ENCODE measurements at places on chromosomes 6 and 20.

DNA sequence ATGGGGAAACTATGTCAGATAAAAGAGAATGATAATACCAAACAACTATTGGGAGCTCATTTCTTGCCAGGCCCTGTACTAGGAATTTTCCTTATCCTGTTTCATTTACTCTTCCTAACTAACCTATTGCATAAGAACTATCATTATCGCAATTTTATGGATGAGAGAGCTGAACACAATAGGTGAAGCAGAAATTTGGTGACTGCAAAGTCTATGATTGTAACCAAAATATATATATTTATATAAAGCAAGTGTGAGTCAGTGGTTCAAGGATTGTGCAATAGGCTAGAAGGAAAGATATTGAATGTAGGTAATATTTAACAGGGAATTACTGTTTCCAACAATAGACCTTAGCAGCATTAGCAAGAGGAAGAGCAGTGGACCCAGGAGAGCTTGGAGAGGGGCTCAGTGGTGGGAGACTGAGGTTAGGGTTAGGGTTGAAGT lies 181.1 kb upstream of the TENT5A start:
- no peak for DNase-seq

DNA sequence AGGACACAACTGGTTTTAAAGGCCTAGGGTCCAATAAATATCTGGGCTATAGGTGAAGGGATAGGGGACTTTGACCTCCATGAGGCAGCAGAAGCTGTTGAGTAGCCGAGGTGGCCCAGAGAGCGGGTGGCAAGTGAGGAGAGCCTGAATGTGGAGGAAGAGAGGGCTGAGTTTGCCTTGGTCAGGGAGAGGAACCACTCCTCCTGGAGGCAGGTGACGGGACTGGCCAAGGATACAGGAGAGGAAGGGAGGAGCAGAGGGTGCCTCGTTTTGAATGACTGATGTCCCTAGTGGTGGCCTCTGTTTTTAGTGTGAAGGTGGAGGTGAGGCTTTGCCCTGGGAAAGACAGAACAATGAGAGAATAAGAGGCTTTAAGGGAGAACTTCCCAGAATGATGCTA lies 19.1 kb upstream of the AAR2 start:
- DNase-seq: no peak

DNA sequence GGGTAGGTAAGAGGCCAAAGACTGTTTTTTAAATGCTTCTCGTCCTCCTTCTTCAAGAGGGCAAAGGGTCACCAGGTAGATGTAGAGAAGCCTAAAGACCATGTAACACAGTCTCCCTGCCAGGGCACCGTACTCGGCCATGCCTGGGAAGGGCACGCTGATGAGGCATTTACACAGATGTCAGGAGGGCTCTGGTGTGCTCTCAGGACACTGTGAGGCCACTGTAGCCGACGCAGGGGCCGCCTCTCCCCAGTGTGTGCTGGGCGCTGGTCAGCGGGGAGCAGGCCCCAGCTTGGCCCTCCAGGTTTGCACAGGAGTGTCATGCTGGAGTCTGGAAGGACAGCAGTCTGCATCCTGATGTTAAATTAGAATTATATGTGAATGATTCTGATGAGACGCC lies 7.1 kb upstream of the MTG2 start:
- no peak for DNase-seq

DNA sequence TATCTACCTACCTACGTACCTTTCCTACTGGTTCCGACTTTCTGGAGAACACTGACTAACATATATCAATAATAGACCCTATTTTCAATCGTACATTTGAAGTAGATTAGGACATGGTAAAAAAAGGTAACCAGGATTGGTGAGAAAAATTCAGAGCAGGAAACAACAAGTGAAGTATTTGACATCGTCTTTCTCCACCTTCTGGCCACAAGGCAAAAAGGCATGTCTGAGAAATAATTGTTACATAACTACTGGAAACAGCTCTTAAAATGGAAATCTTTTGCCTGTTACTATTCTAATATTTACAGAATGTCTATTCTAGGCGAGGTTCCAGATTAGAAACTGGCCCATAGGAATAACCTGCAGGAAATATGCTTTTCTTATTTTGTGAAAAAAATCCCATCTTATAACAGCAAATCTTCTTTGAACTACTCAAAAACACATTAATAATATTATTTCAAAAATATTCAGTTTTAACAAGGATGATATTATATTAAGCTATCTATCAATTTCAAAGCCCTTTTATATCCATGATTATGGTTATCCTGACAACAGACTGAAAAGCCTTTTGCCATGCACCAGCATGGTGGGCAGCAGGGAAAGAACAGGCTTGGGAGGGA lies 80.8 kb downstream of the RCAN2 start:
- no peak for DNase-seq

DNA sequence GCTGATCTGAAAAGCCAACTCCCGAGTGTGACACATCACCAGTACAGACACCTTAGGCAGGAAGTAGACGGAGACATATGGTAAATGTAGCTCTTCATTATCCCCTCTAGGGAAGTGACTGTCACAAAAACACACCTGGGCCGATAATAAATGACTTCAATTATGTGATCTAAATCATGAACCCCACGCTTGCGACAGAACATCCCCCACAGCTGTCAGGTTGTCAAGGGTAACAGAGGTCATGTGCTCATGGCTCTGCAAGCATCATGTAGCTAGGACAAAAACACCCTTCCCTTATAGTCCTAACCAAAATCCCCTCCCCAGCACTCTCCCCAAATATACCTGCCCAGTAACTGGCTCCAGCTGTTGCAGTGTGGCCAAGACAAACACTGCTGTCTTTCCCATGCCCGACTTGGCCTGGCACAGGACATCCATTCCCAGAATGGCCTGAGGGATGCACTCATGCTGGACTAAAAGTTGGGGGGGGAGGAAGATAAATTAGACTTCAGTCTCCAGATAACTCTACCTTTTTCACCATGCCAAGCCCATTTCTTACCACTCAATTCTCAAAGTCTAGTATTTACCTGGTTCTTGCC lies 2.9 kb downstream of the DDX39B start:
- DNase-seq: no peak

GRCh38 chr6:131638013-131638412 lies 911 bp downstream of the ENPP3 start:
- DNase-seq: no peak

DNA sequence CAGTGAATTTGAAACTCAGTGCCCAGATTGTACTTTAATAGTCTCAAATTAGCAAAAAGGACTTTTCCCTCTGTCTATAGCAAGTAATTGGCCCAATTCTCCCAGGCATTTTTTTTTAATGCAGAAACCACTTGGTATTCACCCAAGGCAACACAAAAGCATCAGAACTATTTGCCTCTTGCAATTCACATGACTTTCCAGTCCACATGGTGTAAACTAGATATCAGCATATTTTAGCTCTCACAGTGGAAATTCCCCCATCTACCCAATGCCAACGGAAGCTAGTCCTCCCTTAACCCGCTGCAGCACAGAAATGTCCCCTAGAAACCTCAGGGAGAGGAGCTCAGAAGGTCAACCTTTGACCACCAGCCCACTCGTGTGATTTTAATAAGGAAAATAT lies 103.4 kb upstream of the CDYL start:
- DNase-seq: no peak

- no peak for DNase-seq
These were observed 30.5 kb downstream of the NFATC2 start for GRCh38 chr20:51511861-51512619.

DNA sequence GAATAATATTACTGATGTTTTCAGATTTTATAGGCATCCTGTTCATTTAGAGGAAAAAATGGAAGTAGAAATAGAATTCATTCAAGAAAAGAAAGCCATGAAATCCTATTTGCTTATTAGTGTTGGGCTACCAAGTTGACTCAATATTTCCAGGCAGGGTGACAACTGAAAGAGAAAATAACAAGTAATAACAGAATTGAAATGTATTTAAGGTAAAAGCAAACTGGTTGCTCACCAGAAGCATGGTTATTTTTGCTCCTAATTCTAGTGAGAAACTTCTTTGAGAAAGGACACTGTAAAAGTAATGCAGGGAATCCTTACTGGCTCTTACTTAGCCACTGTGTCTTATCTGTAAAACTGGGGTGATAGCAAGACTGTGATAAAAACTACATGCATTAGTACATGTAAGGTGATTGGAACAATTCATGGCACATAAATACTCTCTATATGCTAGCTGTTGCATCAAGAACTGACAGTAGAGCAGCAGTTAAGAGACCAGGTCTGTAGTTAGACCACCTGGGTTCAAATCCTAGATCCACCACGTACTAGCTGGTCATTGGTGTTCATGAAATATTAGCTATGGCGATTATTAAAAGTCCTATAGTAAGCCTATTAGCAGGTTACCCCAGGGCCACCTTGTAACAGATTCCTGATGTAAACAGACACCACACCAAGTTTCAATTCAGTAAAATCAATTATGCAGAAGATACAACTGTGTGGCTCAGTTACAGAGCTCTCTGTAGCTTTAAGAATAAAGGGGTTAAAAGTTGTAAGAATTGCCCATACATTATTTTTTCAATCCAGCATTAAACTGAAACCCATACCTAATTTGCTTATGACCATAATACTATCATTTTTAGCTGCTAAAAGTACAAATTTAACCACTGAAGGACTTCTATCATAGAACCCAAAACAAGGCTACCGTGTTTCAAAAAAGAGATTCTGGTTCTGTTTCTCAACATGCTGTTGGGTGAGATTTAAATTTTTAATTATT lies 159.2 kb upstream of the COL21A1 start:
- DNase-seq: no peak

DNA sequence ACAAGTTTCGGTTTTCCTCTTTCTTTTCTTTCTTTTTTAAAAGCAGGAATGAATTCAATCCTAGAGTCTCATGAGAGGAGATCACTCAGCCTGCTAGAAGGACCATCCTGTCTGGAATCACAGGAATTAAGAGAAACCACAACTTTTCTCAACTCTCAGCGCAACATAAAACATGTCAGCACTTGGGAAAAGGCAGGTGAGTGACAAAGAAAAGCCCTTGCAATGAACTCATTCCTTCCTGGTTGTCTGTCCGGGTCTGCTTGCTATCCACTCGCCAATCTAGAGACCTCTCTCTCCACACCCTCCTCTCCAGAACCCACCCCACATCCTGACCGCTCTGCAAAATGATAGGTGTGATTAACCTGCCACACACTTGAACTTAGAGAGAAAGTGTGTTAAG lies 253.8 kb downstream of the LY86 start:
- DNase-seq: no peak

GRCh38 chr6:93419304-93420162 lies at the start of gene EPHA7:
TSS of gene EPHA7 (minus strand) at chr6:93419559. CDS start at chr6:93419341, 218 bp downstream.
- no peak for DNase-seq

DNA sequence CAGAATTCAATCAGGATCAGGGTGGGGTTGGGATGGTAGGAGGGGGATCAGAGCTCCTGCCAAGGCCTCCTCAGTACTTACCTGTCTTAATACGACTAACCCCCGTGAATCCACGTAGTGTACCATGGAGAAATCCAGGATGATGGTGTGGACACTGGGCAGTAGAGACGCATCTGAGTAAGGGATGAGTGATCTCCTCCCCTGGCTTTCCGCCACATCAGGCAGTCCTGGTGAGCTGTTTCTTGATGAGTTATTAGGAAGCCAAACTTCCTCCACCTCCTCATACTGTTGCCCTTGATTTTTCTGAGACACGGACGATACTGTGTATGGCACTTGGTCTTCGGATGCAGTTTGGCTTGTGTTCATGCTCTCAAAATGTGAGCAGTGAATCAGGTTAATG lies 34.2 kb upstream of the SRPK1 start:
- no peak for DNase-seq

DNA sequence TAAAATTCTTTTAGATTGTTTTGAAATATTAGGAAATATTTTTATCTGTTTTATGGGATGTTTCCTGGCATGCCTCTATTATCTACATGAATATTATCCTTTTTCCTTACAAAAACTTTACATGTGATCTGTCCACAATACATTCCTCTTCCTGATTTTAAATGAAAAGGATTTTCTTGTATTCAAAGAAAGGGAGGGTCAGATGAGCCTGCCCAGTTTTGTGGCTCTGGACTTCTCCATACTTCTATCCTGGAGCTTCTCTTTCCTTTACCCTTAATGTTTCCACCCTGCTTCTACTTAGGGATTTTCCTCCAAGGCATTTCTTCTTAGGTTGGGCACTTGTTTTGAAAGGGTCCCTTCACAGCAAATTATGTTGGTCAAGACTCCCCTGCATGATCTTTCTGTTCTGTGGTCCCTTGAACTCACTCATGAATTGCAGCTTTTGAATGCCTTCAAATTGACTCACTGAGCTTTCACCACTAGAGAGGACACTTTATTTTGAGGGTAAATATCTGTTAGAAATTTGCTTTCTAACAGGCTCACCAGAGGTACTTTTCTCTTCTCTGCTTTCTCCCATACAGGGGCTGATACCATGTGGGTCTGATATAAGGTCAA lies 104.9 kb downstream of the CENPW start:
- DNase-seq: no peak

GRCh38 chr6:18214003-18214402 lies 50.3 kb downstream of the DEK start:
- DNase-seq: no peak

DNA sequence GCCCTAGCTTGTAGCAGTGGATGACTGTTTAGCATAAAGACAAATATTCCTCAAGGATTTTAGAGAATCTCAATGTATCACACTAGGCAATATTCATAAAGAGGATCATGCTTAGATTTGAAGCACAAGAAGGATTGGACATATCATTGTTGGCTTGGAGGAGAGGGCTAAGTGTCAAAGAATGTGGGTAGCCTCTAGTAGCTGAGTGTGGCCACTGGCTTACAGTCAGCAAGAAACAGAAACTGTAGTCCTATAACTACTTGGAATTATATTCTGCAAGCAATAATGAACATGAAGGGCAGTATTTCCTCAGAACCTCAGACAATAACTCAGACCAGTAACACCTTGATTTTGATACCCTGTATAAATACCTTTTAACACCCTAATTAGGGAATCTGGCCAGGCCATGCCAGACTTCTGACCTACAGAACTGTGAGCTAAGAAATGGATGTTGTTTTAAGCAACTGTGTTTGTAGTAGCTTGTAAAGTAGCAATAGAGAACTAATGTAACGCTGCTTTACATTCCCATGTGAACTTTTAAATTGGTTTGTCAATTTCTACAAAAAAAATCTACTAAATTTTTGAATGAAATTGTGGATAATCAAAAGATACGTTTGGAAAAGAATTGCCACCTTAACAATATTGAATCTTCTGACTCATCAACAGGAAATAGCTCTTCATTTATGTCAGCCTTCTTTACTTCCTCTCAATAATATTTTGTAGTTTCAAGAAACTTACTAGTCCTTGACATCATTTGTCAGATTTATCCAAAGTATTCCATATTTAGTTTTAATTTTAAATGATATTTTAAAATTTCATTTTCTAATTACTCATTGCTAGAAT lies 65.2 kb upstream of the RSPO3 start:
- no peak for DNase-seq

DNA sequence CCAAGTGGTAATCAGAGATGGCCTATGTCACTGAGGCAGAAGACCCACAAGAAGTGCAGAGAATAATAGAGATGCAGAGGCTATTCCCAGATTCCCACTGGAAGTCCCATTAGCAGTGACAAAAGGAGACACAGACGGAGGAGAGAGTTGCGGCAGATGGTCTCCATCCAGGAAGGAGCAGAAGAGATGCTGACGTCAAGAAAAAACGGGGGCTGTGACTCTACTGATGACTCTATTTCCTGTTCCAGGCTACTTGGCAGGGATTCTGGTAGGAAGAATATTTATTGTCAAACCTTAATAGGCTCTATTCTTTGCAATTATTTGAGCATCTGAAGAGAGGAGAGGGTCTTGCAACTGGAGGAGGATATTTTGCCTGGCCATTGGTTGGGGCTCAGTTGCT lies 246.0 kb upstream of the ECI2 start:
- no peak for DNase-seq

- DNase-seq: no peak
These were observed 26.1 kb upstream of the KCNQ5 start for GRCh38 chr6:72595812-72596211.
